ENCODE measurements at places on chromosomes 7 and 10.

DNA sequence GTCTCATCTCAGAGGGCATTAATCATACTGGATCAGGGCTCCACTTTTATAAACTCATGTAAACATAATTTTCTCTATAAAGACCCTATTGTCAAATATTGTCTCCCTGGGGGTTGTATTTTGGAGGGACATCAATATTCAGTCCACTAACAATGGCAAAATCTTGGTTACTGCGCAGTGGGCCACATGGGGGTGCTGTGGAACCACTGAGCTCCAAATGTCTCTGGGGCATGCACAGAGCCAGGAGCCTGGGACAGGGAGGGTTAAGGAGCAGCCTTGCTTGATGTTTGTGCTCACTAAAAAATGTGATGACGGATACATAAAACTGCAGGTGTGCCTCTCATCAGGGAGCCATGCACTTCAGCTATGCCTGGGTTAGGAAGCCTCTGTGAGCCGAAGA is 62.1 kb upstream of the PRSS58 start:
- no peak for DNase-seq

DNA sequence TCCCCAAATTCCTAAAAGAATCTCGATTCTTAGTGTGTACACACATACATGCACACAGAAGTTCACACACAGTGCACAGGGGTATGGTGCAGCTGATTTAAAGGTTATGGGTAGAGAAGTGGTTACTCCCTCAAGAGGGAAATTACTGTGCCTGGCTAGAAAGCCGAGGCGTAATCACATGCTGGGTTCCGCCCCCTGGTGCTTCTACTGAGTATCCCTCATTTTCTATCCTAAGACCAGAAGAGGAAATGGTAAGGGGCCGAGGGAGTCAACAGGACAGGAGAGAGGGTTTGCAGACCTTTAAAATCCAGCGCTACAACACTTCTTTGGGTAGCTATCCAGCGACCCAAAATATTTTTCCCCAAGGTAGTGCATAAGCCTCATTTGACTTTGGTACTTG is 147.3 kb upstream of the TMEM196 start:
- no peak for DNase-seq

DNA sequence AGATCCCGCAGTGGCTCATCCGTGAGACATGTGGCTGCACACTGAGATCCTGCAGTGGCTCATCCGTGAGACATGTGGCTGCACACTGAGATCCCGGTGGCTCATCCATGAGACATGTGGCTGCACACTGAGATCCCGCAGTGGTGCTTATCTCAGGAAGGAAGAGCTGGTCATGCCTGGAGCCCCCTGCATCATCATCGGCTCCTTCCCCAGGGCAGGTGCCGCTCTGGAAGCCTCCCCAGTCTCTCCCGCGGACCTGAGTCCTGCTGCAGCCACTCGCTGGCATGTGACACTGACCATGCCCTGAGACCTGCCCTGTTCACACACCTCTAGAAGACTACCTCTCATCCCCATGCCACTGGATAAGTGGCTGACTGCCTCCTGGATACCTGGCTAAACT is 181.3 kb downstream of the PTPRN2 start:
- DNase-seq, result no peak

GRCh38 chr7:85474234-85474633 is 287.4 kb upstream of the SEMA3D start:
- no peak for DNase-seq

GRCh38 chr10:96236090-96236478 is 35.3 kb downstream of the BLNK start:
- DNase-seq, result peak; percentile 14

DNA sequence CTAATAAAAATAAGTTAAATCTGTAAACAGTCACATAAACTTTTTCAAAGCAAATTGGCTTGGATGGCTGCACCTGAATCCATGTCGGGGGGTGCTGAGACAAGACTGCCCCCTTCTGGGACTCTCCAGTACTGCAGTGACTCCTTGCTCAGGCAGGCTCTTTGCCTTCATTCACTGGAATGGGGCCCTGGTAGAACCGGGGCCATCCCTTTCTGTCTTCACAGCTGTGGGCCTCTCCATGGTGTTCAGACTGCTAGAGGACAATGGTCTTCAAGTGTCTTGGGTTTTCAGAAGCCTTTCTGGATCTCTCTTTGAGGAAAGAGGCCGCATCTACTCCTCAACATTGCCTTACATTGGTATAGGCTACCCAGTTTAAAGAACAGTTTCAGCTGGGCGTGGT is 16.1 kb upstream of the IMPDH1 start:
- DNase-seq, result peak; percentile 49

GRCh38 chr7:102024005-102024768 is 206.8 kb downstream of the CUX1 start:
- no peak for DNase-seq

DNA sequence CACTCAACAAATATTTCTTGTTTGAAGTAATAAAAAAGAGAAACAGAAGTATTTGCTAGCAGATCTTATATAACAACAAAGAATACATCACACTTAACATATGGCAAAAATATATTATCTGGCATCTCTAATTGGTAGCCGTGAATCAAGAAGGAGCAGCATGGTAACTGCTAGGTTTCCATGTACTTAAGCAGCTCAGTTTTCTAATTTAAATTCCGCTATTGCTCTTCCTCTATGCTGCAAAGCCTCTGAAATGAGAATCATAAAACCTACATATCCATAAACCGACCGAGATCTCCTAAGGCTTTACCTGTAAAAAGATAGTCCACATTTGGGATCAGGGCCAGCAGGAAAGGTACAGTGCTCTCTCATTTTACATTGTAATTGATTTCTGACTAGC is 76.6 kb upstream of the PTPRZ1 start:
- no peak for DNase-seq

DNA sequence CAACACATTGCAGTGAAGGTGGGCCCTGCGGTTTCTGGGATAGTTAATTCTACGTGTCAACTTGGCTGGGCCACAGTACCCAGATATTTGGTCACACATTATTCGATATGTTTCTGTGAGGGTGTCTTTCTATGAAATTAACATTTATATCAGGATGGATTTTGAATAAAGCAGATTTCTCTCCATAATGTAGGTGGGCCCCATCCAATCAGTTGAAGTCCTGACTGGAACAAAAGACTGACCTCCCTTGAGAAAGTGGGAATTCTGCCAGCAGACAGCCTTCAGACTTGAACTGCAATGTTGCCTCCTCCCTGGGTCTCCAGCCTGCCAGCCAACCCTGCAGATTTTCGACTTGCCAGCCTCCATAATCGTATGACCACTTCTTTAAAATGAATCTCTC is 420.6 kb downstream of the PLXNA4 start:
- DNase-seq, result no peak

DNA sequence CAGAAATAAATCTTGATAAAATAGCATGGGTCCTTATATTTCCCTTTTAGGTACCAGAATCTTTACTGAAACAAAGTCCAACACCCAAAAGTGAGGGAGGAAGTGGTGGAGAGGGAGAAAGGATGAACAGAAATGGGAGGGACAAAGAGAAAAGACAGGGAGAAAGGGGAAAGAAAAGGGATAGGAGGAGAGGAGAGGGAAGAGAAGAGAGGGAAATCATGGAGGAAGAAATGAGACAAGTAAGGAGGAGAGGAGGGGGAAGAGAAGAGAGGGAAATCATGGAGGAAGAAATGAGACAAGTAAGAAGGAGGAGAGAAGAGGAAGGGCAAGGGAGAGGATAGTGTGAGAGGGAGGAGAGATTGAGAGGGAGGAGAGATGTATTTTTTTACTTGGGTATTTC is 50.1 kb upstream of the ARL4A start:
- no peak for DNase-seq

DNA sequence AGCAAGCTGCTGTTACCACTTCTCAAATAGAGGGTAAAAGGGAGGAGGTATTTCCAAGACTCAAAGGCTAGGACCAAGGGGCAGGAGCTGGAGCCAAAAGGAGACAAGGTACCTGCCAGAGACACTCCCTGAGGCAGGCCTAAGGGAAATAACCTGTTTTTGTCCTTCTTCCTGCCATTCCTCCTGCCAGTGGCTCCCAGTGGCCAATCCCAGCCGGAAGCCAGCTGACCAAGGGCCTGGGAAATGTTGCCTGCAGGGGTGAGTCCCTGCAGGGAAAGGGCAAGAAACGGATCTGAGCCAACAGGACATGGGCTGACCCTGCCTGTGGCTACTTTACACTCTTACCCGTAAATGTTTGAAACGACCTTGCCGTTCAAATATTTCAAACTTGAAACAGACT is 3.5 kb downstream of the CYTH3 start:
- DNase-seq, result no peak

GRCh38 chr10:127534496-127534895 is 14.6 kb upstream of the NPS start:
- no peak for DNase-seq

DNA sequence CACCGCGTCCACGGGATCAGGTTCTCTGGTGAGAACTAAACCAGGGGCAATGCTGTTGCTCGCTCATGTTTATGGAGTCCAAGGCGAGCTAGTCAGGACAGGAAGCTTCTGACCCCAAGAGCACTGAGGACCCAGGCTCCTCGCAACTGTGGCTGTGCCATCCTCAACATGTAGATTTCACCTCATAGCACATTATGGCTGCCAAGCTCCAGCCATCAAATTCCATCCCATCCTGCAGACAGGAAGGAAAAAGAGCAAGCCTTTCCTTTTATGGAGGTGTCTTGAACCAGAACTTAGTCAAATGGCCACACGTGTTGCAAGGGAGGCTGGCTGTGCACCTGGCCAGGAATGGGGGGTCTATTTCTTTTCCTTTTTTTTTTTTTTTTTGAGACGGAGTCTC is 16.1 kb upstream of the NKX6-2 start:
- DNase-seq, result no peak

- DNase-seq, result no peak
These were observed 180.5 kb upstream of the PDE1C start for GRCh38 chr7:32250471-32251260.

DNA sequence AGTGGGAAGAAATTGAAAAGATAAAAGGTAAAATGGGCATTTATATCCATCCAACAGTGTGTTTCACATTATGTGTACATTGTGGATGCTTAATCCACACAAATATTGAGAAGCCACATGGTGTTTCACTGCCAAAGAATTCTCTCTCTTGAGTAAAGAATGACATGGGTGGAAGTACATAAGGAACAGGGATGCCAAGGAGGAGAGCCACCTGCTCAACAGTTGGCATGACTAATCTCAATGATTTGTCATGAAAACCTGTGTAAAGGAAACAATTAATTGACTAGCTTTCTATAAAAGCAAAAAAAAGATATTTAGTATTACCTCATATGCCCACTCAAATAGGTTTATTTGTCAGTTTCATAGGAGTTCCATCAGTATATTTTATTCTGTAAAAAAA is 43.1 kb downstream of the MAGI2 start:
- no peak for DNase-seq

- no peak for DNase-seq
These were observed 181.4 kb upstream of the SHH start for GRCh38 chr7:155993420-155994278.

DNA sequence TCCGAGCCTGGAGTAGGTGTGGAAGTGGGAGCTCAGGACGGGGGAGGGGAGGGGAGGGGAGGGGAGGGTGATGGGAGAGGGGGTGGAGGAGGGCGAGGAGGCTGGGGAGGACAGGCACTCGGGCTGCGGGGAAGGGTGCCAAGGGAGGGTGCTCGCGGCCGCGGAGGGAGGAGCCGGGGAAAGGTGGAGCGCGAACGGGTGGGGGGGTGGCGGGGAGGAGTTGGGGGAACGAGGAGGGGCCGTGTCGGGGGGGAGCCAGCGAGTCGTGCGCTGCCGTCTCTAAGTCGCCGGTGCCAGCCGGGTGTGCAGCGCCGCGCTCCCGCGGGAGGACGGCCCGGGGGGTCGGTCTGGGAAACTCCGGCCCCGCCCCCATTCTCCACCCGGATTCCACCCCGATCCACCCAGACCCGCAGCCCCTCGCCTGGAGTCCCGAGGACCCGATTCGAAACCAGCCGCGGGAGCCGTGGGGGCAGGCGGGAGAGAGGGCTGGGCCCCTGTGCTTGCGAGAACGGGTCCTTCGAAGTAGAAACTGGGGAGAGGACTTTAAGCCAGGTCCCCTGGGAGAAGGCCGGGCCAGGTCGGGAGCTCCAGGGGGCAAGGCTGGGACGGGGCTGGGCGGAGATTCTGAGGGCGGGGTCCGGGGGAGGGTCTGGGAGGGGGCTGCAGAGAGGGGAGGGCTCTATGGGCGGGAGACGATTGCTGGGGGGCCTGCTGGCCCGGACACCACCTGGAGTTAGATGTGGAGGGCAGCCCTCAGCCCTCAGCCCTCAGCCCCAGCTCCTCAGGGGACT is at the start of gene ZNF467:
Gene ZNF467, minus strand, starts transcription at position 143 of the 791 bp plus-strand sequence. CDS start 2,556 bp downstream, outside the sequence.
- no peak for DNase-seq

DNA sequence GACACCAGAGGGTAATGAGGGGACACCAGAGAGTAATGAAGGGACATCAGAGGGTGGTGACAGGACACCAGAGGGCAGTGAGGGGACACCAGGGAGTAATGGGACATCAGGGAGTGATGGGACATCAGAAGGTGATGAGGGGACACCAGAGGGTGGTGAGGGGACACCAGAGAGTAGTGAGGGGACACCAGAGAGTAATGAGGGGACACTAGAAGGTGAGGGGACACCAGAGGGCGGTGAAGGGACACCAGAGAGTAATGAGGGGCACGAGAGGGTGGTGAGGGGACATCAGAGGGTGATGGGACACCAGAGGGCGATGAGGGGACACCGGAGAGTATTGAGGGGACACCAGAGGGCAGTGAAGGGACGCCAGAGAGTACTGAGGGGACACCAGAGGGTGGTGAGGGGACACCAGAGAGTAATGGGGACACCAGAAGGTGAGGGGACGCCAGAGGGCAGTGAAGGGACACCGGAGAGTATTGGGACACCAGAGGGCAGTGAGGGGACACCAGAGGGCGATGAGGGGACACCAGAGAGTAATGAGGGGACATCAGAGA is 10.6 kb downstream of the NACAD start:
- DNase-seq, result no peak

DNA sequence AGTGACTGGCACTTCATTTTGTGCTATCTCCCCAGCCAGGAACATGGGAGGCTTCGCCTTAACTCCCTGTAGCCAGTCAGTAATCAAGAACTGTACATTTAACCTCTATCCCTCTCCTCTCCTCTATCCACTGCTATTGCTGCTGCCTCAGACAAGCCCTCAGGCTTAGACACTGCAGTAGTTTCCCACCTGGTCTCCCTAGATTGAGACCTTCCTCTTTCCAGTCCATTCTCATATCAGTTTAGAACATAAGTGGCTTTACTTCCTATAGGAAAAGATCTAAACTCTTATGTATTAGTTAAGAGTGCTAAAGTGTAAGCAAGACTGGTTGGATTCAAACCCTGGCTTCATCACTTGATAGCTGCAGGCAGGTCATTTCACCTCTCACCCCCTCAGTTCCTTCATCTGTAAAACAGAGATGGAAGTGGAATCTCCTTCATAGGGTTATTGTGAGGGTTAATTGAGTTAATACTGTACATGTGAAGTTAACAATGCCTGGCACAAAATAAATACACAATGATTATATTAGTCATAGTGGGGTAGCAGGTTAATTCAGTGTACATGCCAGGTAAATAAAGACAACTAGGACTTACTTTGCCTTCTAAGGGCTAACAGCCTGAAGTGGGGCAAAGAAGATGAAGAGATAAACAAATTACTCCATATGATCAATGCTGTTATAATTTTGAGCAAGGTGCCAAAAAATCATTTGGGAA is 76.1 kb downstream of the ZNF277 start:
- DNase-seq, result no peak

GRCh38 chr7:47351233-47352154 is 230.4 kb downstream of the TNS3 start:
- no peak for DNase-seq

- no peak for DNase-seq
These were observed 3.9 kb upstream of the CD36 start for GRCh38 chr7:80634505-80634904.

Data from hippocampal formation (tissue), 2 donors.